ENCODE measurements at places on chromosomes 16 and 17. TPM values are rescaled to one million over a fixed set of nuclear protein-coding genes. Genes with fewer than 3 reads are reported as not detected.

Gene CCL14
- not detected for total RNA-seq

DNA sequence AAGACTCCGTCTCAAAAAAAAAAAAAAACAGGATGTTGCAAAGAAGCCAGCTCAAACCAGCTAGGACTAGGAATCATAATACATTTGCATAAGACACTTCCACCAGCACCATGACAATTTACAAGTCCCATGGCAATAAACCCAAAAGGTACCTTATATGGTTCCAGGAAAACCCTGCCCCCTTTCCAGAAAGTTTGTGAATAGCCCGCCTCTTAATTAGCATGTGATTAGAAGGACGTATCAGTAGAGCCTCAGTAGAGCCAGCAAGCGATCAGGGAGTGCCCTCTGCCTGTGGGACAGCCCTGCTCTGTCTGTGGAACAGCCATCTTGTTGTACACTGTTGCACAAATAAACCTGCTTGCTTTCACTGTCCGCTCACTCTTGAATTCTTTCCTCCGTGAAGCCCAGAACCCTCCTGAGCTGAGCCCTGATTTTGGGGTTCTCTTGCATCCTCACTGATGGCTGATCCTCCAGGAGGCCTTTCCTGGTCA is 14.0 kb downstream of the NUPR1 start:
- no peak overlapping the region for H3K4me3 ChIP-seq
- no peaks in the 10 kb centered on the region for H3K27me3 ChIP-seq
- H3K27ac ChIP-seq, result no peak overlapping the region
- no peaks in the 10 kb centered on the region for H3K4me1 ChIP-seq
- no peak for DNase-seq
- H3K36me3 ChIP-seq, result no peaks in the 10 kb centered on the region

DNA sequence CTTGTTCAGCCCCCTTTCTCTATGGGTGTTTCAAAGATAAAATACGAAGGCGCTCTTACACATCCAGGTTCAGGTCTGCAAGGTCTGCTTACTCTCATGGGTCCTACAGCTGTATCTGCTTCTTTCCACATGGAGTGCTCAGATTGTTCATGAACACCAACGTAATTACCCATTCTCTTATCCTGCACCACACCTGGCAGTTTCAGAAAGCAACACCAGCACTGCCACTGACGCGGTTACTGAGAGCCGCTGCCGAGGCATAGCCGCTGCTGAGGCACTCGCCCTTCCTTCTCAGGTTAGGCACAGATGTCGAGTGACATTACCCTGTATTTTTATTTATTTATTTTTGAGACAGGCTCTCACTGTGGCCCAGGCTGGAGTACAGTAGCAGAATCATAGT is 147.1 kb downstream of the RPTOR start:
- peaks cover 4% of the 10 kb centered on the region for H3K4me1 ChIP-seq
- H3K27me3 ChIP-seq, result no peaks in the 10 kb centered on the region
- H3K27ac ChIP-seq, result no peak overlapping the region
- H3K36me3 ChIP-seq, result no peaks in the 10 kb centered on the region
- no peak overlapping the region for H3K4me3 ChIP-seq
- DNase-seq, result no peak

- no peak overlapping the region for H3K27ac ChIP-seq
- DNase-seq, result no peak
- no peak overlapping the region for H3K4me3 ChIP-seq
Observed at GRCh38 chr16:85202051-85202601, 89.9 kb upstream of the CIBAR2 start.

DNA sequence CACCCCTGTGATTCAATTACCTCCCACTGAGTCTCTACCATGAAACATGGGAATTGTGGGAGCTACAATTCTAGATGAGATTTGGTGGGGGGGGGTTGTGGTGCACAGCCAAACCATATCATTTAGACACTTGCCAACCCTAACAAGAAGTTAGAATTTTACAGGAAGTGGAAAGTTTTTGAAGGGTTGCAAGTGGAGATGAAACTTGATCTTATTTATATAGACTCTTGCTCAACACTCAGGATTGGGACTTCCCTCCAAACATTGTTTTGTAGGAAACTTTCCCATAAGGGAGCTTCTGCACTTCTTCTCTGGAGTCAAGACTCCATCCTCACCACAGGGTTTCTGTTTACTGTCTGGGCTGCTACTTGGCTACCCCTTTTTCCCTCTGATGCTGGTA is 266.7 kb upstream of the CDH11 start:
- H3K27me3 ChIP-seq, result no peaks in the 10 kb centered on the region
- H3K4me1 ChIP-seq, result peaks cover 22% of the 10 kb centered on the region
- H3K27ac ChIP-seq, result 0 out of 2 replicates have a peak overlapping the region, but pooled peaks have one; percentile 28
- no peaks in the 10 kb centered on the region for H3K36me3 ChIP-seq
- H3K4me3 ChIP-seq, result no peak overlapping the region

- peak within 1 kb of the TSS; percentile 97 for H3K4me3 ChIP-seq
- H3K27ac ChIP-seq, result peak within 1 kb of the TSS; percentile 39
- peaks cover 30% of the 10 kb centered on the region for H3K4me1 ChIP-seq
- H3K27me3 ChIP-seq, result no peaks in the 10 kb centered on the region
- DNase-seq, result peak; percentile 96
Observed at GRCh38 chr17:75720656-75721462, at the start of gene ITGB4. Gene ITGB4 (plus strand): TSS chr17:75721459. CDS start chr17:75724704, 3,245 bp downstream.

DNA sequence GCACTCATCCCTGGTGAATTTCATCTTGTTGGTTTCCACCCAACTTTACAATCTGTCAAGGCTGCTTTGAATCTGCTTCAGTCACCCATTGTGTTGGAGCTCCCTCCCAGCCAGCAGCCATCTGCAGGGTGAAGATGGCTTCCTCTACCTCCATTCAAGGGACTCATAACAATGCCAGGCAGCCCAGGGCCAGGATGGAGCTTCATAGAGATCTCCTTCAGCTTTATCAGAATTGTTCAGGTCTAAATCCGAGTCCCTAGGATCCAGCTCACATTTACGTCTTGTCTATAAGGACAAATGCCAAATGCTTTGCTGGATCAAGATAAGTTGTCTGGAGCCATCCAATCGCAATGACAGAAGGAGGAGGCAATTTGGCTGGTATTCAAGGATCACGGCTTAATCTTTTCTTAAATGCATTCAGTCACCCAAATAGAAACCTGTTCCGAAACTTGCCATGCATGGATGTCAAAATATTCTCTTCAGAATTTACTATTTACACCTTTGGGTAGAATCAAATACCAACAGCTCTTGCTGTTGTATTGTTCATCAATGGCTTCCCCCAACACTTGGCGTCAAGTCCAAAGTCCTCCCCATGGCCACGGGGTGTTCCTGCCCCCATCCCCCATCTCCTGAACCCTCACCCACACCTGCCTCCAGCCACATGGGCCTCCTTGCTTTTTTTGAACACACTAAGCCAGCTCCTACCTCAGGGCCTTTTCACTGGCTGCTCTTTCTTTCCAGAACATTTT is 3.8 kb upstream of the FAM171A2 start:
- H3K36me3 ChIP-seq, result no peaks in the 10 kb centered on the region
- no peak for DNase-seq
- H3K4me3 ChIP-seq, result no peak overlapping the region
- no peaks in the 10 kb centered on the region for H3K4me1 ChIP-seq
- H3K27ac ChIP-seq, result no peak overlapping the region

DNA sequence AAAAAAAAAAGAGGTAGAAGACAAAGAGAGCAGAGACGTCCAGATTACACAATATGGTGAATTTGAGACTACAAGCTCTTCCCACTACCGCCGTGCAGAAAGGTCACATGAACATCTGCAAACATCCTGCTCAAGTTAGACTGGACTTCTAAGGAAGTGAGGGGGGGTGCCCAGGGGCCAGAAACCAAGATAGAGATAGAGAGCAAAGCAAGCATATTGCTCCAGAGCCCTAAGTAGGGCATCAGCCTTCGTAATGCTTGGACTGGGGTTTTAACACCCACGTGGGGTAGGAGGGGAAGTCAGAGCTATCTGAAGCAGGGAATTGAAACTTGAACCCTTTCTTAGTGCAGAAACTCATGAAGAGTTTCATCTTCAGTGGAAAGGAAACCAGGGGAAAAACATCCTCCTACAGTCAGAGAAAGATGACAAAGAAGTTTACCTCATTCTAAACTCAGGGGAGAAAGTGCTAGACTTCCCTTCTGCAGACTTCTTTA is 8.7 kb downstream of the CLEC19A start:
- no peaks in the 10 kb centered on the region for H3K36me3 ChIP-seq
- DNase-seq, result no peak
- H3K4me3 ChIP-seq, result no peak overlapping the region
- H3K27me3 ChIP-seq, result no peaks in the 10 kb centered on the region
- no peaks in the 10 kb centered on the region for H3K4me1 ChIP-seq
- H3K27ac ChIP-seq, result no peak overlapping the region

DNA sequence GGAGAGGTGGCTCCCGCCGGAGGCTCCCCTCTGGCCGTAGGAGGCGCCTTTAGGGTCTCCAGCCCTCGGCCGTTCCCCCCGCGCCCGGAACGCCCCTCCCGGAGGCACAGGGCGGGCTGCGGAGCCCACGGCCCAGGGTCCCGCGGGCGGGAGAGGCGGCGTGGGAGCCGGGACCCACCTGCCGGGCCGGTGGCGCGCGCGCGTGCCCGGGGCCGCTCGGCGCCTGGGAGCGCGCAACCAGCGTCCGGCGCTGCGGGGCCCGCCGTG is at the start of gene MIF4GD:
Gene MIF4GD (minus strand): TSS at position 266 of the 267 bp plus-strand sequence. CDS start 1,036 bp downstream, outside the sequence.
- DNase-seq, result no peak
- peak within 1 kb of the TSS; percentile 97 for H3K4me3 ChIP-seq
- H3K27ac ChIP-seq, result peak within 1 kb of the TSS; percentile 43
- peaks cover 11% of the 10 kb centered on the region for H3K36me3 ChIP-seq
- no peaks in the 10 kb centered on the region for H3K27me3 ChIP-seq
- H3K4me1 ChIP-seq, result peaks cover 20% of the 10 kb centered on the region
